Activated naive CD4-positive, alpha-beta T cell treated with Interleukin-2 at 50 U/mL for 16 hours (primary cell): ENCODE measurements at places on chromosomes 3 and 15.

- no peak for DNase-seq
These were observed 14.6 kb downstream of the NUDT16 start for GRCh38 chr3:131396170-131396569.

GRCh38 chr15:64742385-64742784 is 33.0 kb downstream of the RBPMS2 start:
- no peak for DNase-seq

DNA sequence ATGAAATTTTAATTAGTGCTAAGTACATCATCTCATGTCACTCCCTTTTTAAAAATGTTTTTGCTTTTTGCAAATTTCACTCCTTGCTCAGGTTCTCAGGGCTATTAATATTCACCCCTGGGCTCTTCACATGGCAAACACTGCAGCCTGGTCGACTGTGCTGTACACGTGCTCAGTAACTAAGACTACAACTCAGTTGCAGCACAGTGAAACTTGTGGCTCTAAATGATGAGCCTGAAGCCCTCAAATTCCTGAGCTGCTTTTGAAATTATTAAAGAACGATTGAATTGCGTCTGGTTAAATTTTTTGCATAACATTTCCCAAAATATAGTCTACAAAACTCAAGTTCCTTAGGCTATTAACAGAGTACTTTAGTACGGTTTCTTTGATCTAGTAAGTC is 159.3 kb upstream of the C2CD4B start:
- no peak for DNase-seq

DNA sequence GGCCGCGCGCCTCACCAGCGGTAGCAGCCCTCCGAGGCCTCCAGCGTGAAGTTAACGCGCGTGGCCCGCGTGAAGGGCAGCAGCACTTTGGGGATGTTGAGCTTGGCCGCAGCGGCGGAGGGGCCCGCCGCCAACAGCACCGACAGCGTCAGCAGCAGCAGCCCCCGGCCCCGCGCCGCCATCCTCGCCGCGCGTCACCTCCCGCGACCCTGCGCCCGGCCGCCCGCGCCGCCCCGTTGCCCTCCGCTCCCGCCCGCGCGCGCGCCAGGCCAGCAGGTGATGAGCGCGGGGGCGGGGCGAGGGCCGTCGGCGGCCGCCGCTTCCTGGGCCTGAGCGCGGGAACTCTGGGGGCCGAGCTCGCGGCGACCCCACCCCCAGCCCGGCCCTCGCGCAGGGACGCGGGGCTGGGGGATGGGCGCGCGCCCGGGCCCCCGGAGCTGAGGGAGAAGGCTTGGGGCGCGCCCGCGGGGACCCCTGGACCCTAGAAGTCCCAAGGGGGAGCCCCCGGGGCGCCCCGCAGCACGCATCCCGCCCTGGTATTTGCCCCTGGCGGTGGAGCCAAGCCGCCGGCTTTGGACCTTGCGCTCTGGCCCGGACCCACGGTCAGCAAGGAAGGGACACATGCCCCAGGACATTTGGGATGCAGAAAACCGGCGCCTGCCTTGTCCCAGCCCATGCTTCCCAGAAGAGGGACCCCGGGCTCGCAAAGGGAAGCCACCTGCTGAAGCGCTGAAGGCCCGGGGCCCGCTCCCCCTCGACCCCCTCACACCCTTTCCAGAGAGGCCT is at the start of gene NUP210:
NUP210 (minus strand) TSS at position 278 of the 786 bp plus-strand sequence; CDS start at position 182, 96 bp downstream.
- peak; percentile 59 for DNase-seq

DNA sequence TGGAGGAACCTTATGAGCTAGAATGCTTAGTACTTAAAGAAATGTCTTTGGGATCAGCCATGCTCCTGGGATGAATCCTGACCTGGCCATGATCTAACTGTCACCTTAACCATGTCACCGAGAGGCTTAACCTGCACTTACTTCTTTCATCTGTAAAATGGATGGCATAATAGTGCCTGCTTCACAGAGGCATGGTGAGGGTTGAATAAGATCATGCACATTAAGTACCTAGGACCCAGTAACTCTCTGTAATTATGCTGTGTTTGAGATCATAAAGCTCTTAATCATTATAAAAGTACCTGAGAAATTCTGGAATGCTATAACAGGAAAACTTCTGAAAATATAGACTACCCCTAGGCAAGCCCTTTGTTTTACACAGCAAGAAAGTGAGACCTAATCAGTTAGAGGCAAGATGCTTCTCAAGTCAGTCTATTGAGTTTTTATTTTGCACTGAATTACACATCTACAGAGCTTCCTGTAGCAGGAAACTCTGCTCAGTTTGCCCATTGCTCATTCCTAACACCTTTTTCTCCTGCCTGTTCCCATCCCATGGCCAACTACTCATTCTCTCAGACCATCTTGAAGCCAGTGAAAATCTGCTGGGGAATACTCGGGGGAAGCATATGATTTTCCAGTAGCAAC is 1015.5 kb upstream of the CFAP20DC start:
- no peak for DNase-seq

DNA sequence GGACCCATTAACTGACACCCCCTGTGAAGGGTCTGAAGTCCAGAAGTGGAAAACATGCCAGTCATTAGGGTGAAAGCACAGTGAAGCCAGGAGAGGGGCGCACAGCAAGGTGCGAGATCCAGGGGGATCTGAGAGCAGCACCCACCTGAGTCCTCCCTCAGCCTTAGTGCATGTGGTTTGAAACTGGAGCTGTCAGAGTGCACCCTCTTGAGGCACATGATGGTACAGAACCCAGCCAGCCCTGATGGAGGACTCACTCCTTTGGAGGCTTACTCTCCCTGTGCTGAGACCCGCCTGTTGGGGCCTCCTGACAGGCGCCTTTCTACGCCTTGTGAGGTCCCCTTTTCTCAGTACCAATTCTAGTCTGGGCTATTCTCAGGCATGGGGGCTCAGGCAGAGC is 77.8 kb downstream of the IL20RB start:
- DNase-seq: no peak

DNA sequence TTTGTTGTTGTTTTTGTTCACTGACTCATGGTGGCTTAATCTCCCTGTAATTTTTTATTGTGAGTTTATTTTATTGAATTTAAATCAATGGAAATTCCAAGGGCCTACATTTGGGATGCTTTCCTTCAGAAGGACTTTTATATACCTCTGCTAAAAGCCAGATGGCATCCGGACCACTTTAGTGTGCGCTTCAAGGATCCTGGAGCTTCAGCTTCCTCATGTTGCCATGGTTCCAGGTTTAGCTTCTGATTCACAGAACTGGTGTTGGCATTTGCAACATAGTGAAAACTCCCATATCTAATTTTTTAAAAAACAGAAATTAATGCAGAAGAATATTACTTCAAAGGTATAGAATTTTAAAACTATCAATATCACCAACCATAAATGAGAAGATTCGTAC is 8.5 kb upstream of the HACD2 start:
- no peak for DNase-seq

DNA sequence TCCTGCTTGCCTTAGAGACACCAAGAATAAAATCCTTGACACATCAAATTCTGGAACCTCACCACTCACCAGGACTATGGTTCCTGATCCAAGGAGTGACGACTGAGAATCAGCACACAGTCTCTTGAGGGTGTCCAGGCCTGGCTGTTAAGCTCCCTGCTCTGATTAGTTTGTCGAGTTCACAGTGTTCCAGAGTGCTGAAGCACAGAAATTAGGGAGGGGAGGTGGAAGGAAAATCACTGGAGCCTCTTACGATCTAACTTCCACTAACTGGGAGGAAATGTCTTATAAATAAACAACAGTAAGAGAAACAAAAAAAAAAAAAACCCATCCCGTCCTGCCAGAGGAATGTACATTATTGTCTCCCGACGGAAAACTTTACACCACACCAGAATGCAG is 330.2 kb downstream of the TIGIT start:
- DNase-seq: no peak

GRCh38 chr3:41489231-41489630 is 289.9 kb downstream of the CTNNB1 start:
- DNase-seq: no peak

DNA sequence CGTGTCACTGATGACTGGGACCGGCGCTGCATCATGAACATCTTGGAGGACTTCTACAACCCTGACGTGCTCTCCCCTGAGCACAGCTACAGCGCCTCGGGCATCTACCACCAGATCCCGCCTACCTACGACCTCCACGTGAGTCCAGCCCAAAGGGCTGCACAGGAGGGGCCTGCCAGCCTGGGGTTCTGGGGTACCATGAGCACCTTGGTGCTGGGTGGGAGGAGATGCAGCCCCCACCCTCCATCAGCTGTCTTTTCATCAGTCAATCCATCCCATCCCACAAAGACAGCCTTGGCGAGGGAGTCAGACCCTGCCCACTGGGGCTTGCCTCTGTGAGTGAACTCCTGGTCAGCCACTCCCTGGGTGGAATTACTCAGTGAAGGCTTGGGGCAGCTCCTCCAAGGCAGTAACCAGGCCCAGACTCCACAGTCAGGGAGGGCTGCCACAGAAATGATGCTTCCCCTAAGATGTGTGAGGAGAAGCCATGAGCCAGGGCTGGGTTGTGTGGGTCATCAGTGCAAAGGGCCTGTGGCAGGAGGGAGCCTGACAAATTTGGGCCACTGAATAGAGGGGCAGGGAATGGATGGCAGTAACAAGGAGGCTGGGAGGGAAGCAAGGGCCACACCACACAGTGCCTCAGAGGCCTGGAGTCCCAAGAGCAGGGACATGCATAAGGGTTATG is 47.9 kb downstream of the SEMA3G start:
- no peak for DNase-seq

DNA sequence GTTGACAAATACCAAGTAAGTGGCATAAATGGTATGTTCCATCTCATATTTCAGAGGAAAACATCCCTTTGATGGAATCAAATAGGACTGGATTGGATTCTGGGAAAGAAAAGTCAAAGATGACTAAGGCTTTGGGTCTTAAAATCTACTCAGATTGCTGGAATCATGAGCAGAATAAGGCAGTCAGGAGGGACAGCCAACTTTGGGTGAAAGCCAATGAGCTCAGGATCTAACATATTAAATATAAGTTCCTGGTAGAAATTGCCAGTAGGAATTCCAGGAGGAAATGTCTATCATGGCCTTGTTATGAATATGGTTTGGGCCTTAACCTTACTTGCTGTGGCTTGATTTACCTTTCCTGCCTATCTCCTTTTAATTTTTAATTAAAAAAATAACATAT is 55.3 kb downstream of the ISL2 start:
- DNase-seq: no peak

- no peak for DNase-seq
These were observed 43.3 kb downstream of the GABRB3 start for GRCh38 chr15:26729581-26729980.

DNA sequence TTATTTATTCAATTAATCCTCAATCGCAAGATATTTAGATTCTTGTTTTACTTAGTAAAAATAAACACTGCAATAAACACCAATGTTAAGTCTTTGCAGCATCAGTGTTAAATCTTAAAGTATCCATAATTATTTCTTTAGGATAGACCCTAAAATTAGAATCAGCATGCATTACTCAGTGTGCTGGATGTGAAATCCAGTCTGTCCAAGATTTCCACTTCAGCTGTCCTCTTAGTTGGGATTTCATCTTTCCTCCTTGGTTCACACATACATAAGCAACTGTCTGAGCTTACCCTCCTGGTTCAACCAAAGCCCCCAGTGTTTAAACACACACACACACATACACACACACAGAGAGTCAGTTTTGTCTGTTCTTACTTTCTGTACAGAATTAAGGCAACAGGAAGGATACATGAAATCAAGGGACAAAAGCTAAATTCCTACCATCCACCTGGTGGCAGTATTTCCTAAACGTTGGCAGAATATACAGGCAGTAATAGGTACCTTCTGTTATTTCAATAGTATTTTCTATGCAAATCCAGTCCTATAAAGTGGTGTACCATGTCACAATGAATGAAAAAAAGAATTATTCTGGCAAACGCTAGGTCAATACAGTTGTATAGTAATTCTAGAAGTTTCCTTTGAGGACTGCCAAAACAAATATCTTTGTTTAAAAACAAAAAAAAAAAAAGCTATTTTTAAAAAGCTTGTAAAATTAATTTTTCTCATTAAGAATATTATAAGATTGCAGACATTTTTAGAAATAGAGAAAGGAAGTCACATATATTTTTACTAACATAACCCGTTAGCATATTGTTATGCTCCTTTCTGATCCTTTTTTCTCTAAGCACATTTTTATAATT is 27.3 kb upstream of the DMXL2 start:
- peak; percentile 3 for DNase-seq

DNA sequence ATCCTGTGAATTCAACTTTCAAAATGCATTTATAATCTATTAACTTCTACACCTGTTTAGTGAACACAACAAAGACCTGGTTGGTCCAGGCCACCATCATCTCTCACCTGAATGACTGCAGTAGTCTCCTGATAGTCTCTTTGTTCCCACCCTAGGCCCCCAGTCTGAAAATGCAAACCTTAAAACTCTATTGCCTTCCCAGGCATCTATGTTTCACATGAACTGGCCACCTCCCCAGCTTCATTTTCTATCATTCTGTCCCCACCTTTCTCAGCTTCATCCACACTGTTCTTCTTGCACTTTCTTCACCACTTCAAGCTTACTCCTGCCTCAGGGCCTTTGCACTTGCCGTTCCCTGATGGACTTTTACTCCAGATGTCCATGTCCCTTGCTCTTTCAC is 45.0 kb downstream of the CLSTN2 start:
- DNase-seq: no peak

GRCh38 chr3:56900801-56901200 is 99.1 kb upstream of the ARHGEF3 start:
- DNase-seq: no peak

GRCh38 chr3:46909535-46910161 is 32.1 kb downstream of the PTH1R start:
- DNase-seq: peak; percentile 83

- no peak for DNase-seq
These were observed 79.1 kb downstream of the CADPS start for GRCh38 chr3:62795978-62796657.

- no peak for DNase-seq
These were observed 7.0 kb upstream of the HHATL start for GRCh38 chr3:42709621-42710020.
